Non-pigmented ciliary epithelial cell (primary cell): ENCODE measurements at places on chromosomes 13 and 19.

DNA sequence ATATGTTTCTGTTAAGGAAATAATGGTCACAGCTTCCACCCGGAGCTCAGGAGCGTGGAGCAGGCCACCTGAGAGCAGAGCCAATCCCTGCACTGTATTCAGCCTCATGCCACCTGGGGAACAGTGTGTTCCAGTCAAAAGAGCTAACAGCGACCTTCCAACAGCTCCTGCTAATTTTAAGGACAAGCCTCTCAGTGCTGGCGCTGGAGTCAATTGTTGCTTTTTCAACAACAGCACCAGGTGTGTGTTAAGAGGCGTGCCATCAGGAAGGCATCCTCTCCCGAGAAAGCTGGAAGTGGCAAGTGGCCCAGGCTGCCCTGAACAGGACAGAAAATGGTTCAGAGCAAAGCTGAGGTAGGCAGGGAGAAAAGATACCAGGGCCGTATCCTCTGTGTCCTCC is 102.0 kb downstream of the CACNA1A start:
- DNase-seq, result no peak

DNA sequence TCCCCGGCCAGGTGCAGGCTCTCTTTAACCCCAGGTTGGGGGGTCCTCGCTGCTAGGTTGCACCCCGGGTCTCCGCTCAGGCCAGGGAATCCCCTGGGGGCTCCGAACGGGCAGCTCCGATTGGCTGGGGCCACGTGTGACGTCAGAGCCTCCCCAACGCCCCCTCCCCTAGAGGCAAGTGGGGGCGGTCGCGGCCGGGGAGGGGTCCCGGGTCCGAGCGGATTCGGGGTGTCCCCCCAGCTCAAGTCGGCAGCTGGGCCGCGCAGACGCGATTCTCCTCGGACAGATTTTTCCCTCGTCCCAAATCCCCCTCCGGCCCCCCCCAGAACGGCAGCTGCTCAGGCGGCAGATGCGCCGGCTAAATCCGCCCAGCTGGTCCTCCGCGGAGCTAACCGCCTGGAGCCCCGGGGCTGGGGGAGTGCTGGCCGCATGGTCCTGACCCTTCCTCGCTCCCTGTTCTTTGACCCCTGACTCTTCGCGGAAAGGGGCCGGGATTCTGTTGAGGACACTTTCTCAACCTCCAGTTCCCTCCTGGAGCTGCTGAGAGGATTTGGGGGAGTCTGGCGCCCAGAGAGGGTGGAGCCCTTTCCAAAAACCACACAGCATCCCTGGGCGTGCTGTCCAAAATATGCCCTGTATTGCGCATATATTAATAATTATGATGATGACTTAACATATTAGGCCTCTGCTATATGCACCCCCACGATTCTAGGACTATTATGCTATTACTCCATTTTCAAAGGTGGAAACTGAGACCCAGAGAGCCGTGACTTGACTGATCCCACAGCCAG is 25.4 kb upstream of the SEMA6B start:
- no peak for DNase-seq

GRCh38 chr13:30398601-30399072 is 23.7 kb upstream of the UBE2L5 start:
- DNase-seq, result no peak

- DNase-seq, result no peak
Measured at GRCh38 chr19:30305346-30306060, 66.7 kb upstream of the ZNF536 start.
